Urothelium cell line (cell line): ENCODE measurements at places on chromosomes 2 and 18.
A peak's percentile ranks its signal among the peaks of the same experiment; 100 is the strongest.

- DNase-seq = peak; percentile 94
Observed at GRCh38 chr2:113818382-113818951, 62.0 kb upstream of the SLC35F5 start.

GRCh38 chr2:231718799-231719198 is 10.5 kb downstream of the PTMA start:
- DNase-seq = no peak

DNA sequence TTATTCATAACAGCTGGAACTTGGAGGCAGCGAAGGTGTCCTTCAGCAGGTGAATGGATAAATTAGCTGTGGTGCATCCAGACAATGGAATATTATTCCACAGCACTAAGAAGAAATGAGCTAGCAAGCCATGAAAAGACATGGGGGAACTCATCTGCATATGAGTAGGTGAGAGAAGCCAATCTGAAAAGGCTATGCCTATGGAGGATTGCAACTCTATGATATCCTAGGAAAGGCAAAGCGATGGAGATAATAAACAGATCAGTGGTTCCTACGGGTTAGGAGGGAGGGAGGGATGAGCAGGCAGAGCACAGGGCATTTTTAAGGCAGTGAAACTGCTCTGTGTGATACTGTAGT is 66.2 kb downstream of the ODC1 start:
- DNase-seq = no peak

GRCh38 chr2:198113316-198113715 is 308.9 kb downstream of the PLCL1 start:
- DNase-seq = no peak

DNA sequence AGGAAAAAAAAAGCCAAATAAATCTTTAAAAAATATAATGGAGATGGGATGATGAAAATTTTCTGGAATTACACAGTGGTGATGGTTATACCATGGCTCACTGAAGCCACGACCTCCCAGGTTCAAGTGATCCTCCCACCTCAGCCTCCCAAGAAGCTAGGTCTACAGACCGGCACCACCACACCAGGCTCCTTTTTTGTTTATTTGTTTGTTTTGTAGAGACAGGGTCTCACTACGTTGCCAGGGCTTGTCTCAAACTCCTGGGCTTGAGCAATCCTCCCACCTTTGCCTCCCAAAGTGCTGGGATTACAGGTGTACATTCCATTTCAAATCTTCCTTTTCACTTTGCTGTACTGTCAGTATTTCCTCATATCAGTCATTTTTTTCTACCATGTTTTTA is 61.7 kb downstream of the CHRNA1 start:
- no peak for DNase-seq

GRCh38 chr18:23757437-23757733 is 68.1 kb downstream of the LAMA3 start:
- no peak for DNase-seq

DNA sequence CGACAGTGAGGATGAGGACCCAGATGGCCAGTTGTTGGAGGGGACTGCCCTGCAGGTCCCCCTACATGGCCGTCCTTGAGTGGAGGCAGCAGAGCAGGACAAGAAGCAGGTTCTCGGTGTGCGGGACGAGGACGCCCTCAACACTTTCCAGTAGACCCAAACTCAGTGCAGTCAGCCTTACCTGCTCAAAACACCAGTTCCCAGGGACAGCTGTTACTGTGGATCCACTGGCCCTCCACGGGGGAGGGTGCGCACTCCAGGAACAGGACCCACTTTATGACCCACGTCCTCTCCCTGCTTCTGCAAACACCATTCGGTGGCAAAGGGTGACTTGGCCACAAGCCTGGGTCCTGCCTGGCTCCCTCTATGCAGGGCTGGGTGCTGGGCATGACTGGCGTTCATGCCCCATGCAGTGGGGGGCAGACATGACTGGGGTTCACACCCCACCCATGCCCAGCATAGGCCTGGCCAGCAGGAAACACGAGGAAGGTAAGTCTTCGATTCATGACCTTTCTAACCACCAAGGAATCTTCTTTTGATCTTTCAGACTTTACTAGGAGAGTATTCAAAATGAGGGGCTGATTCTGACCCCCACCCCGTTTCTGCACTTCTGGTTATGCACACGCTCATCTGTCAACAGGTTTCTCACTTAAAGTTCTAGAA is 233.7 kb downstream of the HDAC4 start:
- DNase-seq = no peak

DNA sequence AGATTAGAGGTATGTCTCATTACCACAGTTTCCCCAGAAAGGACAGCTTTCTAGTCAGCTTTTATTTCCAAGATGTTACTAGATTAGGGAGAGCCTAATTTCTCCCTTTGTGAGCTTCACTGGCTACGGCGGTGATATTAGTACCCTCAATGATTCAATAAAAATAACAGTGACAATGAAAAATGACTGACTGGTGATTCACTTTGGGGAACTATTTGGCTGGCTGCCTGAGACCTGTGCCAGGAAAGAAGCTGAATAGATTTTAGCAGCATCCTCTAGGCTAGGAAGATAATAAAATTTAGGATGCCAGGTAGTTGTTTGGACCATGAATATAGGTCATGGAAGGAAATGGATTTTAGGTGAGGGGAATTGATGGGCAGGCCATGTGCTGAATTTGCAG is 178.7 kb downstream of the FMNL2 start:
- DNase-seq = peak; percentile 54

- DNase-seq = no peak
Observed at GRCh38 chr2:215460682-215461382, 25.0 kb upstream of the FN1 start.

GRCh38 chr2:201058914-201059313 is 12.6 kb downstream of the HYCC2 start:
- no peak for DNase-seq

GRCh38 chr18:44789710-44790109 is 109.0 kb downstream of the SETBP1 start:
- no peak for DNase-seq

DNA sequence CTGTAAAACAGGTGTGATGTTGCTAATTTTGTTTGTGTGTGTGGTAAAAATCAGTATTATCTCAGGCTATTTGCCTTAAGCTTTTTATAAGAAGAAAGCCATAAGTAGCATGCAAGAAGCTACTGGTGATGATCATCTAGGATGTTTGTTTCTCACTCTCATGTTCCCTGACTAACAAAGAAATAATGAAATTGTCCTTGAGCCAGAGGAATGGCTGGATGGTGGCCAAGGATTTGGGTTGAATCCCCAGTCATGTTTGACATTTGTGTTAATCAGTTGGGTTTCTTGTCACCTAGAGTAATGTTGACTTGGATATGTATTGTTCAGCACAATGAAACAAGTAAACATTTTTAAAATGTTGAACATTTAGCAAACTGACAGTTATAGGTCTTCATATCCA is 496.8 kb upstream of the ZEB2 start:
- DNase-seq = no peak

DNA sequence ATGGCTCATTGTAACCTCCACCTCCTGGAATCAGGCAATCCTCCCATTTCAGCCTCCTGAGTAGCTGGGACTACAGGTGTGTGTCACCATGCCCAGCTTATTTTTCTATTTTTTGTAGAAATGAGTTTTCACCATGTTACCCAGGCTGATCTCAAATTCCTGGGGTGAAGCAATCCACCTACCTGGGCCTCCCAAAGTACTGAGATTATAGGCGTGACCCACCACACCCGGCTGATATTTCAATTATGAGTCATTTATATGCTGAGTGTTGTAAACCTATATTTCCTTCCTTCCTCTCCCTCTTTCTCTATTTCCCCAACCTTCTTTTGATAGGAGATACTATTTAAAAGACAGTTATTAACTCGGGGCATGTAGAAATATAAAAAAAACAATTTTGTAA is 469.6 kb upstream of the ID2 start:
- DNase-seq = no peak

DNA sequence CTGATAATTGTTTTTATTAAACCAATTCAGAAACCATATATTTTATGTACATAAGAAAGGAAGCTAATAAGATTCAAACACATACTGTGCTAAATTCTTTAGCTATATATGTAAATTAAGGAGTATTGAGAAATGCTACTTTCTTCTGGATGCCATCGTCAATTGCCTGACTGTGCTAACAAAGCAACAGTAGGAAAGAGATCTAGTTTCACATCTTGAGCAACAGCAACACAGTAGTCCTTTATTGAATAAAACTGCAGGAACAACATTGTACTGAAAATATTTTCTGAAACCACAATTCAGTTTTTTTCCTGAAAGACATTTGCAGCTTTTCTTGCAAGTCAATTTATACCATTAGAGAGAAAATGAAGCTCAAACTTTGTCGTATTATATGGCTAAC is 1404.9 kb upstream of the SLC39A10 start:
- no peak for DNase-seq

DNA sequence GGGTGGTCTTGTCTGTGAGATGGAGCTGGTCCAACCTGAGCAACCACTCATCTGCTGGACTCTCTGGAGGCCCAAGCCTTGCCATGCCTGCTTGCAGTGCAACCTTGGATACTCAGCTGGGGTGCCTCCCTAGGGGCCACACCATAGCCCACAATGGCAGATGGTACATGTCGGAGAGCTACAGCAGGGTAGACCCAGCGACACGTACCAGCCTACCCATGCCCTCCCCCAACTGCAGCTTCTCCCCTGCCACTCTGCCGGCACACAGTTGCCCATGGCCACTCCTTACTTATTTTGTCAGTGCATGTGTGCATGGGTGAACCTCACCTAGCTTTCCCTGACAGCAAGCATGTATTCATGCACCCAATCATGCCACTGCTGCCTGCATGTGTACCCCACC is 690.9 kb downstream of the CCDC85A start:
- DNase-seq = no peak

- DNase-seq = no peak
Observed at GRCh38 chr18:2569338-2570207, 1.7 kb downstream of the METTL4 start.

DNA sequence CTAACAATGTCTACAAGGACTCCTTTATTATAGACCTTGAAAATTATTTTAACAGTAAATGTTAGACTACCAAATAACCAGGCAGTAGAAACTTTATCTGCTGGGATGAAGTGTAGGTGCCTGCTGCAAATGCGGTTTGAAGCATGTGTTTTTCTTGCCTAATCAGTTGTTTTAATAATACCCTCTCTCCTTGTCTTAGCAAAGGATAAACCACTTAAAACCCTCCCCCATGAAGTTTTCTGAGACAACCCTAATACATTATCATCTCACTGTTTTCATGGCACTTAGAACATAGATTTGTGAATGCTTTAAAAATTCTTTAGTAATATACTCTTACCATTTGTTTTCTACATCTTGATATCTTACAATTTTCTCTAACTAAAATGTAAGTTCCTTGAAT is 98.6 kb downstream of the ASXL3 start:
- no peak for DNase-seq

GRCh38 chr2:115874427-115874826 is 1432.0 kb downstream of the DPP10 start:
- no peak for DNase-seq

DNA sequence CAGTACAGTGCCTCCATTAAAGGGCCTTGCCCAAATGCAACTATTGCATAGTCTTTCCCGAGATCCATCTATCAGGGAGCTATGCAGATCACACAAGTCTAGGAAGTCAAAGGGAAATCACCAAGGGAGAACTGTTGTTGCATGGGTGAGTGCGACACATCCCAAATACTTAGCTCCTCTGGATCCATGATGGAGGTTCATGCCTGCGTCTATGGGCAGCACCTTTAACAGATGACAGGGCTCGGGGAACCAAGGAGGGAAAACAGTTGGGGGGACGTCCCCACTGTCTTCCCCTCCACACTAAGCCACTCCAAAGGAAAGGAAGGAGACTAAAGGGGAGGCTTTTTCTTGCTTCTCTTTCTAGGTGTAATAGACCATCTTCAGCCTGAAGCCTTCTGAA is 552.8 kb upstream of the PKDCC start:
- DNase-seq = no peak

- DNase-seq = no peak
Observed at GRCh38 chr2:195531754-195532153, 125.3 kb upstream of the SLC39A10 start.

- no peak for DNase-seq
Observed at GRCh38 chr2:168490015-168490874, 34.2 kb downstream of the CERS6 start.

GRCh38 chr2:119480184-119480583 is 44.1 kb downstream of the SCTR start:
- DNase-seq = no peak

DNA sequence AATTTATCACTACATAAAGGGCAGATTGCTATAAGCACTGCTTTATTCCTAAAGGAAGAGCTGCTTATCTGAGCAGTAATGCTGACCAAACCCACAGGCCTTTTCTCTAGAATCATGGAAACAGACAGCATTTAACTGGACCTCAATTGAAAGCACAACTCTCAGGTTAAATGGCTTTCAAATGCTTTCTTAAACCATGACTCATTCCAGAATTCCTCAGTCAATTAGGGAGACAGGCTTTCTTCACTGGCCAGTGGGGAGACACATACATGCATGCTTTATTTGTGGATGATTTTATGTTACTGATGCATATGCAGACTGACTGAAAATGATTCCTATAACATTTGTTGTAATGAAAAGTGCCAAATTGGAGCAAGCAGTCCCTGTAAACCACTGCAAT is 114.6 kb downstream of the ACVR1 start:
- no peak for DNase-seq

DNA sequence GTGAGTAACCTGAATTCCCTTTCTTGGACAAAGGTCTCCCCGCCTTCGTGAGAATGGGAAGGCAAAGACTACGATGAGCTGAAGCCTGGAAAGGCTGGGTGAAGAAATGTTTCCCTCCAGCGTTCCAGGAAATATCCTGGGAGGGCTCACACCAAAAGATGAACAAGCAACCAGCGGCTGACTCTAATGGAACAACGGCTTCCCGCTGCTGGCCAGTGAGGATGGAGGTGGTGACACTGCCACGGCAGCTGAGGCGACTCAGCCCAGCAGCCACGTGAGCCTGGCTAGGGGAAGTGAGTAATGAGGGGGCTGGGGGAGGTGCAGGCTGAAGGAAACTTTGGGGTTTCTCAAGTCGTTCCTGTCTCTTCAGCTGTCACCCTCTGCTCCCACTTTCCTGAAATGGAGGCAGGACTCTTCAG is 105.0 kb upstream of the SMAD7 start:
- DNase-seq = peak; percentile 34

DNA sequence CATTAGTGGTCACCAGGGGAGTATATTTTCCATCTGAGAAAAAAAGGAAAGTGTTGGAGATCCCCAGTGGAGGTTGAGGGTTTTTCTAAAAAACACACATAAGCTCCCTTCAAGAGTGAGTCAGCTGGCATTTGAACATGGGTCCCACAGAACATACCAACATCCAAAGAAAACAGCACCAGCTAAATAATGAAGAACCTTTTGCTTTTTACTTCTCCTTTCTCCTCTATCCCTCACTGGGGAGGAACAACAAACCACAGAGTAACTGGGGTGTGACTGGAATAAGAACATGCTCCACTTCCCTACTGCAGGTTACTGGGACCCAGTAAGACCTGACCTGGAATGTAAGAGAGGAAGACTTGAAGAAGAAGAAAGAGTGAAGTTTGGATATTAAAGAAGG is 56.5 kb upstream of the RAPH1 start:
- DNase-seq = no peak

- no peak for DNase-seq
Observed at GRCh38 chr2:20728114-20728758, 61.3 kb downstream of the GDF7 start.

- DNase-seq = no peak
Observed at GRCh38 chr2:72629062-72629461, 196.8 kb downstream of the EXOC6B start.

GRCh38 chr2:121603185-121603584 is 46.1 kb downstream of the CLASP1 start:
- no peak for DNase-seq

GRCh38 chr2:207991944-207992343 is 33.4 kb downstream of the PLEKHM3 start:
- DNase-seq = no peak
